IPS DF 19.7 (cell line): ENCODE measurements at places on chromosomes 1 and 21.

GRCh38 chr1:112982853-112983536 lies 27.0 kb upstream of the SLC16A1 start:
- no peak for DNase-seq

GRCh38 chr1:79819140-79819539 lies 812.6 kb upstream of the ADGRL4 start:
- DNase-seq, result no peak

DNA sequence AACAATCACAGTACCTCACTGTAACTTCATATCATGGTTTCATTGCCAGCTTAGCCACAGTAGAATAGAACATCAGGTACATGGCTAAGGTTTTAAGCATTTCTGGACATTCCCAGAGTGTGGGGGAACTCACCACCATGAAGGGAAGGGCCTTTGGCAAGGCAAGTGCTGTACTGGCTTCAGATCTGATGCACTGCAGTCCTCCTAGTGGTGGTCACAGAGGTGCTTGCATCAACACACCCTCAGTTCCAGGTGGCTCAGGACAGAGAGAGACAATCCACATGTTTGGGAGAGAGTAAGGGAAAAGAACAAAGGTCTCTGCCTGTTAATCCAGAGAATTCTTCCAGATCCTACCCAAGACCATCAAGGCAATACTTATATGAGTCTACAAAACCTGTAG lies 528.4 kb upstream of the RGS18 start:
- DNase-seq, result no peak

DNA sequence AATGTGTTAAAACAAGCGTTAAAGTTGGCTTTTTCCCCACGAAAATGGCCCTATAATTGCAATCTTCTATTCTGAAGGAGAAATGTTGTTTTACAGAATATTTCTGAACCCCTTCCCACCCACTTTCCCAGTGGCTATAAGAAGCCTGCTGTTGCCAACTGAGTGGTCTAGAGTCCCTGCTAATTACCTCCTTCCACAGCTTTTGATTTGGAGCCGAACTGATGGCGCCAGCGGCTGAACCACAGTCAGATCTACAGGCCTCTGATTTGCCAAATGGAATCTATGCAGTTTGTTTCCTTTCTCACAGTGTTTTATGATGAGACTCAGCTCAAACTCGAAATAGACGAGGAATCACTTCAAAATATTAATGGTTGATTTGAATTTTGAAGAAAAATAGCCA lies 76.0 kb upstream of the C1orf105 start:
- no peak for DNase-seq

DNA sequence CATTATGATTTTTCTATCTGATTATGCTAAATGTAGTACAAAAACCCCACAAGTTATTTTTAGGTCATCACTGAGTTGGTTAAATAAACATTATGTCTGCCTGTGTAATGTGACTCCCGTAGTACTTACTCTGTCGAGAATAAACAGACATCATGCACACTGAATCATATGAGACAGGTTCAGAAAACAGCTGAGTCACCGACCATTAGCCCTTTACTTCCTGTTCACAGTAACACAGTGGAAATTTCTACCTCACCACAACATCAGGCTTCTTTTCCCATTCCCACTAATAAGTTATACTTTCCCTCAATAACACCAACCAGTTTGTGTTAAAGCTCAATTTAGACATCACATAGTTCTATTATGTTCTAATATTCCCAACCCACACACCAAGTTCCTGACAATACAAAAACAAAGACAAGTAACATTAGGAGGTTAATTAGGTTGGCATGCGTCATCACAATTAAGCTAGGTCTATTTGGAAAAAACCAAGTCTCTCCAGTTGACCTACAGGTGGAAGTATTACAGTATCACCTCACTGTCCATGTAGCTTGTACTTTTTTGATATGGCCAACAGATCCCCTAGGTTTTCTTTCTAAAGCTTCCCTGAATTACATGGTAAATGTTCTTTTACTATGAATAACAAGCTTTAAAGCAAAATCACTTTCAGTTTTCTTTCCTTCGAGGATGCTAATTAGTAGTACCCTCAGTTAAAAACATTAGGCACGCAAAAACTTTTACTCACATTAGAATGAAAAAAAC lies 154.2 kb downstream of the EIF4G3 start:
- DNase-seq, result no peak

- no peak for DNase-seq
Measured at GRCh38 chr1:197521118-197521739, 253.2 kb downstream of the CRB1 start.

GRCh38 chr1:21524220-21524619 lies 15.0 kb downstream of the ALPL start:
- no peak for DNase-seq

DNA sequence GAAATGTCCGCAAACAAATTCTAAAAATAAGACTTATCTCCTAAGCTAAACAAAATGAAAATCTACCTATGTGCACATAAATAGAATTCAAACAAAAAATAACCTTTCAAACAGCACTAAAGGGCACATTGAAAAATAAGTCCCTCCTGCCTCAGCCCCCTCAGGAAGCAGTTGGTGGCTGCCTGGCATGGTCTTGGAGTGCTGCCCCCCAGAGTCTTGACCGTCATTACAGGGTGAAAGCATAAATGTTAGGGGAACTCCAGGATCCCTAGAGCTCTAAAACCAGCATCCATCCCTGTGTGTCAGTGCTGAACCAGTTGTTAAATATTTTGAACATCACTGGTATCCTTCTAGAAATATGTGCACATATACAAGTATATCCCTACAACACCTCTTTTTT lies 6.5 kb upstream of the NPL start:
- no peak for DNase-seq

- no peak for DNase-seq
Measured at GRCh38 chr1:98781906-98782305, 120.4 kb downstream of the SNX7 start.

GRCh38 chr1:248631354-248632008 lies 3.4 kb downstream of the OR2T11 start:
- no peak for DNase-seq

DNA sequence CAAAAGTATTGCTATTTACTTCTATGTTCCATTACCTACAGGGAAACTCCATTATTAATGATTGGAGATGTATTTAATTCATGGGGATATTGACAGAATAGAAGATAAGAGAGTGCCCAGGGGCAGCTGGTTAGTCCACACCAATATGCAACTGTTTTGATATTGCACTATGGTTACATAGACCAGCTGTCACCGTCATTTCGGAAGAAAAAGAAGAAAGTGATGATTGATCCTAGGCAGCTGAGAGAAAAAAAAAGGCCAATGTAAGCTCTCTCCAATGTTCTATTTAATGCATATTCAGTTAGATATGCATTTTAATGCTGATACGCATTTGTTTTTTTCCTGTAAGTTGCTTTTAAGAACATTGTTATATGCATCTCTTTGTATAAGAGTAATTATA lies 1367.2 kb downstream of the KCNT2 start:
- no peak for DNase-seq
